ENCODE measurements at places on chromosomes 5 and 9. TPM values are rescaled to one million over a fixed set of nuclear protein-coding genes. Genes with fewer than 3 reads are reported as not detected.

- no peak for DNase-seq
- H3K27ac ChIP-seq, result no peak overlapping the region
- no peak overlapping the region for H3K4me3 ChIP-seq
- H3K27me3 ChIP-seq, result no peaks in the 10 kb centered on the region
- no peaks in the 10 kb centered on the region for H3K4me1 ChIP-seq
Measured at GRCh38 chr9:130295431-130295830, 29.9 kb downstream of the HMCN2 start.

DNA sequence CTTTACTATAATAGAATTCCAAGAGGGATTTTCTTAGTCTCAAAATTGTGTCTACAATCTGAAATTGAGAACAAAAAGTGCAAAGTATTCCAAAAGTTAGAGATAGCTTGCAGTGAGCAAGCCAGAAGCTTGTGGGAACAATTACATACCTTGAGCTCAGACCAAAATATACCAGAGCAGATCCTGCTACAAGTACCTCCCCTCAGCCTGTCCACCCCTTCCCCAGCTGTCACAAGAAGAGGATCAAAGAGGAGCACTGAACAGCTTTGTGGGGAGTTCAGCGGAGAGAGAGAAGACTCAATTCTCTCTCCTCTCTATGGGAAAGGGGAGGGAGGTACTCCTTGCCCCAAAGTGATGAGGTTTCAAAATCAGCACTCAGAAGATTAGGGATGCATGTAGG lies 869.2 kb upstream of the DMAC1 start:
- no peaks in the 10 kb centered on the region for H3K36me3 ChIP-seq
- H3K27ac ChIP-seq, result no peak overlapping the region
- no peaks in the 10 kb centered on the region for H3K4me1 ChIP-seq
- no peaks in the 10 kb centered on the region for H3K27me3 ChIP-seq
- H3K4me3 ChIP-seq, result no peak overlapping the region

- no peaks in the 10 kb centered on the region for H3K4me1 ChIP-seq
- H3K27ac ChIP-seq, result no peak overlapping the region
- peaks cover 10% of the 10 kb centered on the region for H3K36me3 ChIP-seq
Measured at GRCh38 chr5:136202469-136203205, 9.7 kb upstream of the SMIM32 start.

DNA sequence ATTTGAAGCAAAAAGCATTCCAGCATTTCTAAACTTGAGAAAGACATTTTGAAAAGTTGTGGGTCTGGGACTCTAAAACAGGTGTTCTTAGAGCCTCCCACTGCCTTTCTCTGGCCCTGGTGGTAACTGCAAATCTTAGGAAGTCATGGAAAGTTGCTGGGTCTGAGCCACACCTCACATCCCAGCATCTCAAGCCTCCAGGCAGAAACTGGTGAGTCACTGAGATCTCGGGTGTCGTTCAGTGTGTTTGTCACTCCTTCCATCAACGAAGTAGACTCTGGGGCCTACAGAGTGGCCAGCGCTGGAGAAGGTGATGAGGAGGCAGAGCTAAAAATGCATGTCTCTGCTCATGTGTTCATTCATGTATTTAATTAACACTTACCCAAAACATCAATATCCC lies 59.6 kb upstream of the C5orf58 start:
- H3K4me3 ChIP-seq, result no peak overlapping the region
- no peak overlapping the region for H3K27ac ChIP-seq
- H3K36me3 ChIP-seq, result no peaks in the 10 kb centered on the region
- DNase-seq, result peak; percentile 34
- H3K4me1 ChIP-seq, result peaks cover 57% of the 10 kb centered on the region

DNA sequence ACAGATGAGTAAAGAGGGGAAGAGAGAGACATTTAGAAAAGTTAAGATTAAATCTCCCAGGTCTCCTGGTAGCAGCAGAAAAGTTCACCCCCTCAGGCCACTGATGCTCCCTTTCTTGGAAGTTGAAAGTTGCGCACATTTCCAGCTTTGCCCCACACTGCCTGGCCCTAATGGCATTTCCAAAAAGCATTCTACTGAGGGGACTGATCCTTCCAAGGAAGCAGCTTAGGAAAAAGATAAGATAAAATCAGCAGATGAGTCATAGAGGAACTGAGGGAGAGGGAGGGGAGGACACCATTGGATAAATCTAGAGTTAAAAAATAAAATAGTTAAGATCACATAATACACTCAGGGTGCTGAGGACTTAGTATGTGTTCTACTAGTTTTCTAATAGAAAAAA lies 67.6 kb upstream of the SLC12A2 start:
- no peak overlapping the region for H3K4me3 ChIP-seq
- H3K36me3 ChIP-seq, result no peaks in the 10 kb centered on the region
- no peak for DNase-seq
- H3K27me3 ChIP-seq, result no peaks in the 10 kb centered on the region
- H3K4me1 ChIP-seq, result peaks cover 79% of the 10 kb centered on the region

DNA sequence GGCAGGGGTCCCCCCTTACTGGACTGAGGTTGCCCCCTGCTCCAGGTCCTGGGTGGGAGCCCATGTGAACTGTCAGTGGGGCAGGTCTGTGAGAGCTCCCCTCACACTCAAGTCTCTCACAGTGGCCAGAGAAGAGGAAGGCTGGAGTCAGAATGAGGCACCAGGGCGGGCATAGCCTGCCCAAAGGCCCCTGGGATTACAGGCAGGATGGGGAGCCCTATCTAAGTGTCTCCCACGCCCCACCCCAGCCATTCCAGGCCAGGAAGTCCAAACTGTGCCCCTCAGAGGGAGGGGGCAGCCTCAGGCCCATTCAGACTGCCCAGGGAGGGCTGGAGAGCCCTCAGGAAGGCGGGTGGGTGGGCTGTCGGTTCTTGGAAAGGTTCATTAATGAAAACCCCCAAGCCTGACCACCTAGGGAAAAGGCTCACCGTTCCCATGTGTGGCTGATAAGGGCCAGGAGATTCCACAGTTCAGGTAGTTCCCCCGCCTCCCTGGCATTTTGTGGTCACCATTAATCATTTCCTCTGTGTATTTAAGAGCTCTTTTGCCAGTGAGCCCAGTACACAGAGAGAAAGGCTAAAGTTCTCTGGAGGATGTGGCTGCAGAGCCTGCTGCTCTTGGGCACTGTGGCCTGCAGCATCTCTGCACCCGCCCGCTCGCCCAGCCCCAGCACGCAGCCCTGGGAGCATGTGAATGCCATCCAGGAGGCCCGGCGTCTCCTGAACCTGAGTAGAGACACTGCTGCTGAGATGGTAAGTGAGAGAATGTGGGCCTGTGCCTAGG lies at the start of gene CSF2:
Gene CSF2 (plus strand): TSS at position 559 of the 783 bp plus-strand sequence. CDS start 35 bp downstream, at position 594.
- no peak within 1 kb of the TSS for H3K27ac ChIP-seq
- DNase-seq, result no peak
- H3K27me3 ChIP-seq, result no peaks in the 10 kb centered on the region
- H3K4me1 ChIP-seq, result no peaks in the 10 kb centered on the region

DNA sequence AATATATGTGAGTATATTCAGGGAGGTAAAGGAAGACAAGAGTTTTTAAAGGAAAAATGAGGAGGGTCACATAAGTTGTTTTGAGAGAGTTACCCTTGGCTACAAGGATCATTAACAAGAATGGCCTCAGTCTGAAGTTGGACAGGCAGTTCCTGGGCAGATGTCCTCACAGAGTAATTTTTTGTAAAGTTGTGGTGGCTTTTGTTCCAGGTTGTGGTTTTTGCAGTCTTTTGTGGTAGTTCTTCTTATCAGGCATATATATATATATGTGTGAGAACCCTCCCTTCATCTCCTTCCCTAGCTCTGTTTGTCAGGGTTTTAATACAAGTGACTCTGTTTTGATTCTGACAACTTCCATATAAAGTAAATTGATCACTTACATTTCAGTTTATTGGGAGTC lies 60.0 kb downstream of the CSNK1G3 start:
- H3K4me1 ChIP-seq, result no peaks in the 10 kb centered on the region
- no peak overlapping the region for H3K27ac ChIP-seq
- no peaks in the 10 kb centered on the region for H3K36me3 ChIP-seq
- no peak overlapping the region for H3K4me3 ChIP-seq

DNA sequence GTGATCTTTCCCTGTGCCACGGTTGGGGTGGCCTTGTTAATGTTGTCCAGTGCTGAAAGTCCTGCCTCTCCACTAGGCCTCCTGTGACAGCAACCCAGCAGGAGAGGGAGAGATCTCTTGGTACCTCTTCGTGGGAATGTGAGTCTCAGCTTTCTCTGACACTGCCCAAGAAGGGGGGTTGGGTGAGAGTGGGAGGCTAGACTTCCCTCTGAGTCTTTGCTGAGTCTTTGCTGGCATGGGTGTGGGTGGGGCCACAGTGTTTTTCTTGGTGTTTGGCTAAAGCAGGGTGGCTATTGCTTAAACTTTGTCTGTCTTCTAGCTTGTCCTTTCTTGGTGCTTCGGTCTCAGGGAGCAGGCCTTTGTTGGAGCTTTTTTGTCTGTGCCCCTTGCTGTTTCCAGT lies 145.6 kb downstream of the GNA14 start:
- H3K27me3 ChIP-seq, result no peaks in the 10 kb centered on the region
- peaks cover 4% of the 10 kb centered on the region for H3K4me1 ChIP-seq
- DNase-seq, result no peak
- no peak overlapping the region for H3K27ac ChIP-seq

GRCh38 chr9:122819326-122819725 lies 9.1 kb downstream of the PDCL start:
- H3K36me3 ChIP-seq, result peaks cover 34% of the 10 kb centered on the region
- no peaks in the 10 kb centered on the region for H3K27me3 ChIP-seq
- no peak for DNase-seq
- H3K27ac ChIP-seq, result no peak overlapping the region
- no peak overlapping the region for H3K4me3 ChIP-seq

DNA sequence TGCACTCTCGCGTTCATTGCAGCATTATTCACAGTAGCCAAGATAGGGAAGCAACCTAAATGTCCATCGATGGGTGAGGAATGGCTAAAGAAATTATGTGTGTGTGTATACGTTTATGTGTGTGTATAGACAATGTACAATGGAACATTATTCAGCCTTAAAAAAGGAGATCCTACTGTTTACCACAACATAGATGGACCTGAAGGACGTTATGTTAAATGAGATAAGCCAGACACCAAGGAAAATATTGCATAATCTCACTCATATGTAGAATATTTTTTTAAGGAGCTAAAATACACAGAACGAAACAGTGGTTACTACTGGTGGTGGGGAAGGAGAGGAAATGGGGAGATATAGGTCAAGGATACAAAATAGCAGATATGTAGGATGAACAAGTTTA lies 2.4 kb downstream of the KIF2A start:
- H3K4me3 ChIP-seq, result peak overlapping the region; percentile 98
- peak overlapping the region; percentile 84 for H3K27ac ChIP-seq
- peaks cover 43% of the 10 kb centered on the region for H3K4me1 ChIP-seq
- H3K27me3 ChIP-seq, result no peaks in the 10 kb centered on the region

DNA sequence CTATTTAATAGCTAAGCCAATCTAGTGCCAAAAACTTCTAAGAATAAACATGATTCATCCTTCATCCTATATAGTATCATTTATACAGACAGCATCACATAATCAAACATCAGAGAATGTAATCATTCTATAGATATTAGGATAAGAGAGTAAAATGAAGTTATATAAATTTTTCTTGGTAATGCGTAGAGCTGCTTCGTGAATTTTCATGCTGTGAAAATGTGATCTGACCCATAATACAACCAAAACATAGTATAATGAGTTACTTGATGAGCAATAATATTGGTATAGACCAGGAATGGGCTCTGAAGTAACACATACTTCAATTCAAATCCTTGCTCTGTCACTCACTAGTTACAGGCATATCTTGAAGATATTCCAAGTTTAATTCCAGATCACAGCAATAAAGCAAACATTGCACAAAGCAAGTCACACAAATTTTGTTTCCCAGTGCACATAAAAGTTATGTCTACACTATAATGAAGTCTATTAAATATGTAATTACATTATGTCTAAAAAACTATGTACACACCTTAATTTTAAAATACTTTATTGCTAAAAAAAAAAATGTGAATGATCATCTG lies 23.9 kb downstream of the NR2F1-AS1 start:
- no peaks in the 10 kb centered on the region for H3K36me3 ChIP-seq
- H3K4me1 ChIP-seq, result no peaks in the 10 kb centered on the region
- H3K27me3 ChIP-seq, result no peaks in the 10 kb centered on the region
- no peak overlapping the region for H3K27ac ChIP-seq
- H3K4me3 ChIP-seq, result no peak overlapping the region
- no peak for DNase-seq

DNA sequence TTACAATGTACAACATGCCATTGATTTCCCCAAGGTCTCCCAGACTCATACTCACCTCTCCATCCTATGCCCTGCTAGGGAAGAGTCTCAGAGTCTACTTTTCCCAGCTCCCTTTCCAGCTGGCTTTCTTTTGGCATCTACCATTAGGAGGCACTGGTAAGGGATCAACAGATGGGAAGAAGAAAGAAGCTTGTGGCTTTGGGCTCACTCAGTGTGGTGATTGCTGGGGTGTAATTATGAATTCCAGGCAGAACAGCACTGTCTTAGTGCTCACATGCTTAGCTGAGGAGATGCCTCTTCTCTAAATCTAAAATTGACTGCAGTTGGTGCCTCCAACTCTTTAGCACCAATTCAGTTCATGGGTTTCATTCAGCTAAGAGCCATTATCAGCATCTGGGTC lies 330.0 kb downstream of the PSAT1 start:
- no peak overlapping the region for H3K4me3 ChIP-seq
- H3K27me3 ChIP-seq, result no peaks in the 10 kb centered on the region
- no peak for DNase-seq
- no peaks in the 10 kb centered on the region for H3K4me1 ChIP-seq
- no peaks in the 10 kb centered on the region for H3K36me3 ChIP-seq
- H3K27ac ChIP-seq, result no peak overlapping the region

DNA sequence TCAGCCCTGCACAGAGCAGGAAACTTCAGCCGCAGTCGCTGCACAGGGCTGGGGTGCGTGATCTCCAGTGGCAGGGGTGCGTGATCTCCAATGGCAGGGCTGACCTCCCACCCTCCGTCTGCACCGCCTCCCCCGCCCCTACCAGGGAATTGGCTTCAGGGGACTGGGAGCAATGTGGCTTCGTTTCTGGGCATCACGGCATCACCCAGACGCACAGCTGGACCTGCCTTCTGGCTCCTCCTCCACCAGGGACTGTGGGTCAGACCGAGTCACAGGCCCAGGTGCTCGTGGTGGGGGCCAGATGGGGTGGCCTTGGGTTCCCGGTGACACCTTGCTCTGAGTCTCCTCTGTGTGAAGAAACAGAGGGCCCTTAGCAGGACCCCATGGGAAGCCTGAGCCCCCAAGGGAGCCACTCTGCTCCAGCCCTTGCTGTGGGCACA lies 51.1 kb downstream of the AHRR start:
- DNase-seq, result no peak
- H3K27ac ChIP-seq, result no peak overlapping the region
- no peak overlapping the region for H3K4me3 ChIP-seq
- H3K36me3 ChIP-seq, result no peaks in the 10 kb centered on the region
- no peaks in the 10 kb centered on the region for H3K27me3 ChIP-seq

The TAF11L3 gene
- total RNA-seq, result not detected

The CPEB4 gene
- total RNA-seq, result 3.5 TPM

The CDKN2B-AS1 gene
- 35.3 TPM for total RNA-seq

The SOX30 gene
- total RNA-seq, result not detected

The NRARP gene
- total RNA-seq, result 1.4 TPM

The SLC6A18 gene
- total RNA-seq, result not detected

The UBTD2 gene
- total RNA-seq, result 15.1 TPM

The NRG2 gene
- total RNA-seq, result not detected
